ENCODE measurements at places on chromosomes 1 and 21.

GRCh38 chr21:33539616-33540015 is 2.3 kb downstream of the GART start:
- no peak for DNase-seq

GRCh38 chr1:199311478-199312262 is 672.8 kb downstream of the PTPRC start:
- DNase-seq: no peak

- DNase-seq: no peak
Observed at GRCh38 chr1:82778612-82779011, 977.9 kb downstream of the ADGRL2 start.

- DNase-seq: no peak
Observed at GRCh38 chr1:83692524-83693381, 306.2 kb downstream of the TTLL7 start.

DNA sequence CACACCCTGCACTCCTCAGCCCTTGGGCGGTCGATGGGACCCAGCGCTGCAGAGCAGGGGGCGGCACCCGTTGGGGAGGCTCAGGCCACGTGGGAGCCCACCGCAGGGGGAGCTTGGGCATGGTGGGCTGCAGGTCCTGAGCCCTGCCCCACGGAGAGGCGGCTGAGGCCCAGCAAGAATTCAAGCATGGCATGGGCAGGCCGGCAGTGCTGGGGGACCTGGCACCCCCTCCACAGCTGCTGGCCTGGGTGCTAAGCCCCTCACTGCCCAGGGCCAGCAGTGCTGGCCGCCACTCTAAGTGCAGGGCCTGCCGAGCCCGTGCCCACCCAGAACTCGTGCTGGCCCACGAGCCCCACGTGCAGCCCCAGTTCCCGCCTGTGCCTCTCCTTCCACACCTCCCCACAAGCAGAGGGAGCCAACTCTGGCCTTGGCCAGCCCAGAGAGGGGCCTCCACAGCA is 555.0 kb upstream of the ADGRL4 start:
- DNase-seq: no peak

DNA sequence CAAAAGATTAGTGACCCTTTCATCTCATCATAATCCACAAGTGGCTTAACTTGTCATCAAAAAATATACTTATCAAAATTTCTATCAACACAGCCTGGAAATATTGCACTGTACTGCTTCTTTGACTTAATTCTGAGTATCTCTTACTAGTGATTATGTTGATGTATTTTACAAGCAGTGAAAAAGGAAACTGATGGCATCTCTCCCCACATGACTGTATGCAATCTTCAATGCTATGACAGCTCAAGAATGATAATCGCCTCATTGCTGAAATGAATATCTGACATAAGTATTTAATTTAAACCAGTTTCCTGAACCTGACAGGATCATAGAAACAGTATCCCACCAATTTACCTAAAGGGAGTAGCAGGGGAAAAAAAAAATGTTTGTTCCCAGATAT is 79.5 kb downstream of the DPYD start:
- no peak for DNase-seq

- DNase-seq: no peak
Observed at GRCh38 chr1:61332796-61333195, 250.4 kb downstream of the NFIA start.

- no peak for DNase-seq
Observed at GRCh38 chr1:117821382-117821755, 108.1 kb downstream of the GDAP2 start.

DNA sequence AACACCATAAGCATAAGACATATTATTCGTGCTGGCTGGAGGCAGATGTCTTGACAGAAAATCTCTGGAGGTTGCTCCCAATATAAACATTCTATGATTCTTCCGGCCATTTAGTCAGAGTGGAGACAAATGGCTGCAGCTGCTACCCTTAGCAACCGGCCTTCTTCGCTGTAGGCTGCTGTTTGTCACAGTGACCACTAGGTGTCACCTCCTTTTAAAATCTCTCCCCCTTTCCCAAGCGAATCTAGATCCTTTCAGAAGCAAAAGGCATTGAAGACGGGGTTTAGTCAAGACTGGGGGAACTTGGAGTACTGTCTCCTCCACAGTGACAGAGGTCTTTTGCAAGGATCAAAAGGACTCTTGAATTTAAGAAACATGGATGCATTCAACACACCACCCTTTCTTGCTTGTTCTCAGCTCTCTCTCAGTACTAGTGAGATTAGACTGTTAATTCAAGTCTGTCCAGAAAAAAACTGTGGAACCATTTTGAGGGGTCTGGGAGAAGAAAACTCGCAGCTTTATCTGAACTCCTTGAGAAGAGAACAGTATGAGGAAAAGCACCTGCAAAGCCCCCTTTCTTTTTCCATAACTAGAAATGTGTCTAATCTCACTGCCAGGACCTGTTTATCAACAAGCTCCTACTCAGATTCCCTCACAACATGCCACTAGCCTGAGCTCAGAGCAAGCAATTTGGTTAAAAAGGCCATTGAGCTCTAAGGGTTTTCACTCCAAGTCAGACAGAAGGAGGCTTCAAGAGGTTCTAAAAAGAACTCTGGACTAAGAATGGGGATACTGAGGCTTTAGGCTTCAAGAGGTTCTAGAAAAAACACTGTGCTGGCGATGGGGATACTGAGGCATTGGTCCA is 408.3 kb upstream of the PLXNA2 start:
- no peak for DNase-seq

DNA sequence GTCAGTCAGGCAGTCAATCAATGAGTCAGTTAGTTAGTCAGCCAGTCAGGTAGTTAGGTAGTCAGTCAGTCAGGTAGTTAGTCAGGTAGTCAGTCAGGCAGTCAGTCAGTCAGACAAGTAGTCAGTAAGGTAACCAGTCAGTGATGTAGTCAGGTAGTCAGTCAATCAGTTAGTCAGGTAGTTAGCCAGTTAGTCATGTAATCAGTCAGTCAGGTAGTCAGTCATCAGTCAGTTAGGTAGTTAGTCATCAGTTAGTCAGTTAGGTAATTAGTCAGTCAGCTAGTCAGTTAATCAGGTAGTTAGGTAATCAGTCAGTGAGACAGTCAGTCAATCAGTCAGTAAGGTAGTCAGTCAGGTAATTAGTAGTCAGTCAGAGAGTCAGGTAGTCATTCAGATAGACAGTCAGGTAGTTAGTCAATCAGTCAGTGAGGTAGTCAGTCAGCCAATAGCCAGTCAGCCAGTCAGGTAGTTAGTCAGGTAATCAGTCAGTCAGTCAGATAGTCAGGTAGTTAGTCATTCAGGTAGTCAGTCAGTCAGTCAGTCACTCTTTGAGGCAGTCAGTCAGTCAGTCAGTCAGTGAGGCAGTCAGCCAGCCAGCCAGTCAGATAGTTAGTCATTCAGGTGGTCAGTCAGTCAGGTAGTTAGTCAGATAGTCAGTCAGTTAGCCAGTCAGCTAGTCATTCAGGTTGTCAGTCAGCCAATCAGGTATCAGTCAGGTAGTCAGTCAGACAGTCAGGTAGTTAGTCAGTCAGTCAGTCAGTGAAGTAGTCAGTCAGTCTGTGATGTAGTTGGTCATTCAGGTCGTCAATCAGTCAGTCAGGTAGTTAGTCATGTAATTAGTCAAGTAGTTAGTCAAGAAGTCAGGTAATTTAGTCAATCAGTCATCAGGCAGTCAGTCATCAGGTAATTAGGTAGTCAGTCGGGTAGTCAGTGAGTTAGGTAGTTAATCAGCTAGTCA is 15.3 kb downstream of the KRTAP10-1 start:
- no peak for DNase-seq

DNA sequence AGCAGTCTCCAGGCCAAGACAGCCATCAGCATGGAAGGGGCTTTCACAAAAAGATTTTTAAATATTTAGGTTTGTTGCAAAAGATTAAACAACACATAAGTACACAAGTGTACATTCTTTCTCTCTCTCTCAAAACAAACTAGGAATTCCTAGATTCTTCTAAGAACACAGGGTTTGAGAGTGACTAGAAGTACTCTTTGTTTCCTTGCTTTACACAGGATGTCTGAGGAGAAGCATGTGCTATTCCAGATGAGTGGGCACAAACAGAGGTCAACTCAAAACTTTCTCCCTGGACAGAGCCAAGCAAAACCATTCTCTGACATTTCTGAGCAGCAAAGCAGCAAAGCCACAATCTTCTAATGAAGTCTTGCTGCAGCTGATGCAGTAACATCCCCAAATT is 210.6 kb upstream of the HOOK1 start:
- DNase-seq: no peak

DNA sequence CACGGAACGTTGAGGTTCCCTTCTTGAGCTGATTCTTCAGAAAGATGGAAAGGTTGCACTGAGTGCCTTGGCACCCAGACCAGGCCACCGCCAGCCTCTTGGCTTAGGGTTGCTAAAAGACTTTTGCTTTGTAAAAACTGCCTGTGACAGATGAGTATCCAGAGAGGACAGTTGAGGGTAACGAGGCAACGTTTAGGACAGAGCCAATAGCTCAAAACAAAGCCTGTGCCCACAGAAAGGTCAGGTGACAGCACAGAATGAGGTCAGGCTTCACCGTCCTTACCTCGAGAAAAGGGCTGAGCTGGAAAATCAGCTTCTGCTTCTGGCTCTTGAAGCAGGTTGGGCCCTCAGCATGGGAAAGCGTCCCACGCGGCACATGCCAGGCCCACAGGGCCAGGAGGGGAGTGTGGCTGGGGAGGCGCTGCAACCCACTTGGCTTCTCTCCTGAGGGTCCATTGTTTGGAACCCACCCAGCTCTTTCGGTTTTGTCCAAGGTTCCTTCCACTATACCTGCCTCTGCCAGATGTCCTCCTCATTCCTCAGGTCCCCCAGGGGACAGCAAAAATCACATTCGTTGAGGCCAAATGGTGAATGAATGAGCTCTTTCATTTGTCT is 55.5 kb downstream of the SCCPDH start:
- no peak for DNase-seq

DNA sequence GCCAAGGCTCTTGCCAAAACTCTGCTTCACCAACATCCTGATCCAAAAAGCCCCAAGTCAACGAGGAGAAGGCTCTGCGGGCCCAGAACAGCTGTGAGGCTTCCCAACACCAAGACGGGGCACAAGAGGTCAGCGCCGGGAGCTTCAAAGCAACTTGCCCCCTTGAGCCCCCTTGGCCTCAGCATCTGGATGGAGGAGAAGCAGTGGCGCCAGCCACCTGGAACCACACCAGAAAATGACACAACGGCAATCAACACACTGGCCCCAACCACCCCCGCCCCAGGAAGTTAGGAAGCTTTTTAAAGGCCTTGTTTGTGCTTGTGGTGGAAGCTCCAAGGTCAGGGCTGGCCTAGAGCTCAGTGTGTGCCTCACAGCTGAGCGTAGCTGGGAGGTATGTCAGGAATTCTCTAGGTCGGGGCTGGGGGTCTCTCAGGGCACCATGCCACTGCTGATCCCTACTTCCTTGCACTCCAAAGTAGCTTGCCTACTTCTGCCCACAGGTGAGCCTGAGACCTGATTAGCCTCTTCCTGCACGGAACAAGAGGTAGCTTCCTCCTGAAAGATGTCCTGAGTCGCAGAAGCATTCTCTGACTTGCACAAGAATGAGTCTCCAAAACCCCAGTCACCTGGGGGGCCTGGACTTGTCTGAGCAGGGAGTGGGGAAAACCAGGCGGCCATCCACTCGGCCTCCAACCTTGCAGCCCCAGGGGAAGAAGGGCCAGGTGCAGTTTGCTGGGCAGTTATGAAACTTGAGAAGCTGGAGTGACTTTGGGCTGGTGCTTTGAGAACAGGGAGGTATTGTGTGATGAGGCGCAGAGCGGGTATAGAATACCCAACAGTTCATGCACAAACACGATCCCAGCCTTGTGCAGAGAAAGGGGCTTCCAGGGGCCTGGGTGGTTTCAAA is 9.7 kb upstream of the SRP9 start:
- no peak for DNase-seq

- no peak for DNase-seq
Observed at GRCh38 chr1:160576390-160576789, 2.9 kb downstream of the CD84 start.

DNA sequence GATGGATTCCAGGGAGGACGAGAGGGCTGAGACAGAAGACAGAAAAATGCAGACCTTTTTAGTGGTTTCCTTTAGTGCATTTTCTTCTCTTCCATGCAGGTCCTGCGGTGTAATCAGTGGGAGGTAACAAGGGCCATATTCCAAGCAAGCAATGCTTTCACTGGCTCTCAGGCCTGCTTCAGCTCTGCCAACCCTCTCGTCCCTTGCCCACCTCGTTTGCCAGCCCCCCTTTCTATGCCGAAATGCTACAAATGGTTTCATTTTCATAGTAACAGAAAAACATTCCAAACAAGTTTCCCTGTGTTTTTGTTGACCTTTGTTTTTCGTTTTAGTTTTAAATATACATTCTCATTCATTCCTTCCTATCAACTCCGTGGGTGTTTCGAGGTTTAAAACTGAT is 443.1 kb downstream of the TTLL7 start:
- no peak for DNase-seq

Measured in stimulated activated CD4-positive, alpha-beta T cell treated with anti-CD3 and anti-CD28 coated beads, Interleukin-15, amount 100 ng/mL, for 1 hour (primary cell).